ENCODE measurements at places on chromosomes 12 and 14.
A peak's percentile ranks its signal among the peaks of the same experiment; 100 is the strongest.

- DNase-seq = no peak
Measured at GRCh38 chr14:73492670-73493069, 1.9 kb downstream of the RIOX1 start.

DNA sequence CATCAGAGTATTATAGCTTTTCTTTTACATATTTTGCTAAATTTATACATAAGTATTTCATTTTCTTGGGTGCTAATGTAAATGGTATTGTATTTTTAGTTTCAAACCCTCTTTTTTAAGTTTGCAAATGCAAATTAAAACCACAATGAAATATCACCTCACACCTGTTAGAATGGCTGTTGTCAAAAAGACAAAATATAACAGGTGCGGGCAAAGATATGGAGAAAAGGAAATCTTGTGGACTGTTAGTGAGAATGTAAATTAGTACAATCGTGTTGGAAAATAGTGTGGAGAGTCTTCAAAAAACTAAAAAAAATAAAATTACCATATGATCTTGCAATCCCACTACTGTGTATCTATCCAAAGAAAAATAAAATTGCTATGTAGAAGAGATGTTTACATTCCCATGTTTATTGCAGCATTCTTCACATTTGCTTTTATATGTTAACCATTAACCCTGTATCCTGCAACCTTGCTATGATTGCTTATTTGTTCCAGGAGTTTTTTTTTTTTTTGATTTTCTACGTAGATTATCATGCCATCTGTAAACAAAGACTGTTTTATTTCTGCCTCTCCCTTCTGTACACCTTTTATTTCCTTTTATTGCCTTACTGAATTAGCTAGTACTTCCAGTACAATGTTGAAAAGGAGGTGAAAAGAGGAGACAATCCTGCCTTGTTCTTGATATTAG, 405.4 kb upstream of the MIS18BP1 start:
- DNase-seq = no peak

DNA sequence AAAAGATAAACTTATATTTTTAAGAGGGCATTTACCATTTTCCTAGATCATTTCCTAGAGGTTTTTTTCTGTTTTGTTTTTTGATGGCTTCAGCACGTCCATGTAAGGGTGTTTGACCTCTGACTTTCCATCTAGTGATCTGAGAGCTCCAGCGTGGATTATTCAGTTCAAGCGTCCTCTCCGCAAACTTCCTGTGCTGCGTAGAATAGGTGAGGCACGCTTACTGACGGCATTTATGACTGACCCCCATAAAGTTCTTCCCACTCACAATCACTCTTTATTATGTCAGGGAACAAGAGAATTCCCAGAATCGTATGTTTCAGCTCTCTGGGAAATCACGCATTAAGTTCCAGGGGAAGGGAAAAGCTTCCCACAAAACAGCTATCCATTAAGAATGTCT, 16.4 kb downstream of the CCDC92 start:
- no peak for DNase-seq

DNA sequence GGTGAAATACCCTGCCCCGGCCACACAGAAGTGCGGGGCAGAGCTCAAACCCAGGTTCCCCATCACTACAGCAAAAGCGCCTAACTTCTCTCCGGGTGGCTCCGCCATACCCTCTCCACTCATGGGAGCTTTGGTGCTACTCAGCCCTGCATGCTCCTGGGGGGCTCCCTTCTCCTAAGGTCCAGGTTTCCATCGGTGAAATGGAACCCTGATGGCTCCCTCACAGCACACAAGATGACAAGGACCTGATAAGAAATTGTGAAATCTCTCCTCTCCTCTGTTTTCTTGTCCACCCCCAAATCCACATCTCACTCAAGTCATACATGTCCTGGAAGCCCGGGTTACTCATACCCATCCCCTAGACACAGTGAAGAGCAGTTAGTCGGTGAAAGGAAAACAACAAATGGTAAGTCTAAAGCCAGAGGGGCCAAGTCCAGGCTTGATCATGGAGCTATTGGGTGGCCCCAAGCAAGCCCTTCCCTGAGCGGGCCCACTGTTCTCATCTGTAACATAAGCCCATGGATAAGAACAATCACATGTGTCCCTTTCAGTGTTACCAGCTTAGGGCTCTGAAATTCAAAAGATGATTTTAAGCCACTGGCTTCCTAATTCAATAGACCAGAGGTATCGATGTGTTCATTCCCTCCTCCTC, 317.5 kb downstream of the BCL11B start:
- peak; percentile 53 for DNase-seq

- peak; percentile 53 for DNase-seq
Measured at GRCh38 chr14:105528586-105529318, 2.4 kb downstream of the TMEM121 start.

- DNase-seq = no peak
Measured at GRCh38 chr12:125794401-125794800, 729.2 kb downstream of the AACS start.

DNA sequence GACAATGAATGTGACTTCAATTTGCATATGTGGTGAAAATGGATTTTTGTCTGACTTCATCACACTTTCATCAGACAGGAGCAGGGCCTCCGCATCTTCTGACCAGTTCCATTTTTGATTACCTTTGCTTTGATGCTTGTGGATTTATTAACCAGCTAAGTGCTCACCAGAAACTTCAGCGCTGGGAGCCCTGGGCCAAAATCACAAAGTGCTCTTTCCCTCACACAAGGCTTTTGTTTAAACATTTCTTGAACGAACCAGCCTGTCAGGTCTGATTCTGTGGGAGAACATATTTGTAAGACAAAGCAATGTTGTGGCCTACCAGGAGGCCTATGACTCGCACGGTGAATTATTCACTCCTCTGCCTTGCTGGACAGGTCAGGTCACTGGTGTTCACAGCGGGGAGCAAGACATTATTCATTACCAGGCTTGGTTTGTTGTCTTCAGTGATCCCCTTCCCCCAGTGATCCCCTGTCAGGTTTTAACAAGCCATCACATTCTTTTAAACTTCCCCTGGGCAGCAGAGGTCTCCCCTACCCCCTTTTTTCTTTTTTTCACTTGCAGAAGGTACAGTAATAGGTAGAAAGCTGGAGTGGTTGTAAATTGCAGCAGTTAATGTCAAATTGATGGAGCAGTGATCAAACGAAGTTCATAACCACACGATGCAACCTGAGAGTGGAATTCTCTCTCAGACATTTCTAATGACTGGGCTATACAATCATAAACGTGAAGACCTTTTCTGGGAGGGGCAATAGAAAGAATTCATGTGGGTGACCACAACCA, 167.5 kb upstream of the PRICKLE1 start:
- DNase-seq = no peak

GRCh38 chr12:56634837-56635791, 5.0 kb upstream of the BAZ2A start:
- peak; percentile 91 for DNase-seq

DNA sequence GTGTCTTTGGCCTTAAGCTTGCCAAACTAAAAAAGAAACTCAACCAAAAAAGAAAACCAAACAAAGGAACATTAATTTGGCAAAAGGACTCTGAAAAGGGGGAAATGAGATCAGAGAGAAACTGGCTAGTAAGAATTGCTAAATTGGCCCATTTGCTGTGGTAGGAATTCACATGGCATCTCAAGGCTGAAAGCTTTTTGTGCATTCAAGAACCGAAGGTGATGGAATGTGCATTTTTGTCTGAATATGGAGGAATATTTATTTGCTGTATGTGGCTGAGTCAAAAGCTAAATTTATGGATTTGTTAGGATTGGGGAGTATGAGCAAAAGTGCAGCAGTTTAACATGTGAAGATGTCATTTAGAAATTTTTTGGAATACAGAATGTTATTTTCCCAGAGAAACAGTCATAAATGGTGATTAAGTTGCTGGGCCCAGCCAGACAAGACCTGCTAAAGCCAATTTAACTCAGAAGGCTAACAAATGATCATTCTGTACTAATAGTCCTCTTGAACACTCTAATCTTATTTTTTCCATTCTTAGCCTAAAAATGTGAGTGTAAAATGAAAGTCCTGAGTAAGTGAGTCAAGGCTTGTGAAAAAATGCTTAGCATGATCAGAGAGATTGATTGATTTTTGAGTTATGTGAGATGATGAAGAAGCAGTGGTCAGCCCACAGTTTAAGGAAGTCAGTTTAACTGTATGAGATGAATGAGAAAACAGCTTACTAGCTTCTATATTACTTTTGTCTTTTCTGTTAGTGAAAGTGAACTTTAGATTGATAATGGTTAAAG, 94.1 kb downstream of the ANO6 start:
- no peak for DNase-seq

GRCh38 chr14:55912344-55912743, 205.9 kb upstream of the PELI2 start:
- DNase-seq = no peak

DNA sequence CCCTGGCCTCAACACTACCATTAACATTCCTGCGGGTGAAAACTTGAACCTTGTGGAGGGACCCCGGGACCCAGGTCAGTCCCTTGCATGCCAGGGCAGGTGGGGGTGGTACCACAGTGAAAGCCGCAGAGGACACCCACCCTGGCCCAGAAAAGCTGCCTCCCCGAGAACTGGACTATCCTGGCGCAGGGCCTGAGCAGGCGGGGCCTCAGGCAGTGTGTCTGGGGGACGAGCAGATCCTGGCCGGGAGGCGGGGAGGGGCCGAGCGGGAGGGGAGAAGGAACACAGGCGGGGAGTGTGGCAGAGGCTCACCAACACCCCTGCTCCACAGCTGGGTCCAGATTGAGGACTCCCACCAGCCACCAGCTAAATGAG, 10.0 kb downstream of the AHNAK2 start:
- DNase-seq = no peak

DNA sequence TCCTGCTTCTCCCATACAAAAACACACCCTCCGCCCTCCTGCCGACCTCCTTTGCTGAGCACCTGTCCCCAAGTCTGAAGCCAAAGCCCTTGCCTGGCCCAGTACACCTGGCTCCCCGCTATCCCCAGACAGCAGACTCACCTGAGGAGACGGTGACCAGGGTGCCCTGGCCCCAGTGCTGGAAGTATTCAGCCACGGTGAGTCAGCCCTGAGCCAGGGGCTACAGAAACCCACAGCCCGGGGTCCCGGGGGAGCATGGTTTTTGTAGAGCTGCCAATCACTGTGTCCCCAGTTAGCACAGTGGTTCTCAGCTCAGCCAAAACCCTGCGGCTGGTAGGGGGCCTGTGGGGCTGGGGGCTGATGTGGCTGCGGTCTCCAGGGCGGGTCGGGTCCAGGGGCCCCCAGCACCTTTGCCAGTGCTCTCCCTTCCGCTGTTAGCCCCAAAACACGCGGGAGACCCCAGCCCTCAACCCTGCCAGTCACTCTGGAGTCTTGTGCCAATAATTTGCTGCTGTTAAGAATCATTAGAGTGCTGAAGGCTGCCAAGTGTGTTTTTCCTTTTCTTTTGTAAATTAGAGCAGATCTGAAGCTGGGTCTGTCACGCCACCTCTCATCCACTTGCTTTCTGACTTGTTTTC, 339.0 kb downstream of the TMEM121 start:
- DNase-seq = peak; percentile 53

GRCh38 chr12:81022531-81022930, 55.3 kb upstream of the ACSS3 start:
- no peak for DNase-seq

- DNase-seq = no peak
Measured at GRCh38 chr14:78074561-78074960, 95.6 kb upstream of the NRXN3 start.

- no peak for DNase-seq
Measured at GRCh38 chr14:30527196-30527595, 31.8 kb upstream of the G2E3 start.

- no peak for DNase-seq
Measured at GRCh38 chr12:54232790-54233189, 44.0 kb upstream of the SMUG1 start.

- DNase-seq = no peak
Measured at GRCh38 chr12:56115329-56115728, 1.1 kb upstream of the RPL41 start.

GRCh38 chr14:94028450-94028826, 2.3 kb downstream of the OTUB2 start:
- DNase-seq = no peak

DNA sequence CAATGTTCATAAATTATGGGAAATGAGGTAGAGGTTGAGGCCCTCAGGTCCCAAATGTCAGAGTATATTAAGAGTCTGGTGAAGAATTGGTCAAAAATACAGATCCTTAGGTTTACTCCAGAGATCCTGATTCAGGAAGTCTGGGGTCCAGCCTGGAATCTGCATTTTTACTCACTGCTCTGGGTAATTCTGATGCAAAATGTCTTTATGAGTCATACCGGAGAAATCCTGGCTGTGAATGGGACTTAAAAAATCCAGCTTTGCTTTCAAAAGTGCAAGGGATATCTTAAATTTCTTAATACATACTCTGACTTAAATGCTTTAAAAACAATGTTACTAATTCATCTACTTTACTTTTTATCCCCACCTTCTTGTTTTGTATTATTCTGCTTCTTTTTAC, 74.5 kb downstream of the FERMT2 start:
- DNase-seq = no peak

- DNase-seq = no peak
Measured at GRCh38 chr12:114611145-114612018, 72.6 kb downstream of the TBX3 start.

- DNase-seq = no peak
Measured at GRCh38 chr14:24948261-24948847, 101.6 kb downstream of the STXBP6 start.

GRCh38 chr12:13030541-13031291, 13.5 kb upstream of the FAM234B start:
- no peak for DNase-seq

DNA sequence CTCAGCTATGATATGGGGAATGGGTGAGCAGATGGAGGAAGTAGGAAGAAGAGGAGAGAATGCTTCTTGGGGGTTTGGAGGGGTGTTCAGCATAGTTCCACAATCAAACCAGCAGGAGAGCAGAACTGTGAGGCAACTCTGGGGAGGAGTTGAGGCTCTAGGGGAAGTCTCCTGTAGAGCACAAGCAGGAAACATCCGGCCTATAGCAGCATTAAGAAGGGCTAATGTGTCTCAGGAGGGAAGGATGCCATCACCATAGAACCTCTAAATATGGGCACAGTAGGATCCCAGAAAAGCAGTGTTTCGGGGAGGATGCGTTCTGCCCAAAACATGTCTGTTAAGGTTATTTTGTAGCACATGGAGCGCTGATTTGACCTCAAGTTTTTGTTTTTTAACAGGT, 8.4 kb upstream of the SALL2 start:
- no peak for DNase-seq

Measured in cardiac septum (tissue), 1 donor.